HL-60 (cell line): ENCODE measurements at places on chromosomes 12 and 14.
A peak's percentile ranks its signal among the peaks of the same experiment; 100 is the strongest.

DNA sequence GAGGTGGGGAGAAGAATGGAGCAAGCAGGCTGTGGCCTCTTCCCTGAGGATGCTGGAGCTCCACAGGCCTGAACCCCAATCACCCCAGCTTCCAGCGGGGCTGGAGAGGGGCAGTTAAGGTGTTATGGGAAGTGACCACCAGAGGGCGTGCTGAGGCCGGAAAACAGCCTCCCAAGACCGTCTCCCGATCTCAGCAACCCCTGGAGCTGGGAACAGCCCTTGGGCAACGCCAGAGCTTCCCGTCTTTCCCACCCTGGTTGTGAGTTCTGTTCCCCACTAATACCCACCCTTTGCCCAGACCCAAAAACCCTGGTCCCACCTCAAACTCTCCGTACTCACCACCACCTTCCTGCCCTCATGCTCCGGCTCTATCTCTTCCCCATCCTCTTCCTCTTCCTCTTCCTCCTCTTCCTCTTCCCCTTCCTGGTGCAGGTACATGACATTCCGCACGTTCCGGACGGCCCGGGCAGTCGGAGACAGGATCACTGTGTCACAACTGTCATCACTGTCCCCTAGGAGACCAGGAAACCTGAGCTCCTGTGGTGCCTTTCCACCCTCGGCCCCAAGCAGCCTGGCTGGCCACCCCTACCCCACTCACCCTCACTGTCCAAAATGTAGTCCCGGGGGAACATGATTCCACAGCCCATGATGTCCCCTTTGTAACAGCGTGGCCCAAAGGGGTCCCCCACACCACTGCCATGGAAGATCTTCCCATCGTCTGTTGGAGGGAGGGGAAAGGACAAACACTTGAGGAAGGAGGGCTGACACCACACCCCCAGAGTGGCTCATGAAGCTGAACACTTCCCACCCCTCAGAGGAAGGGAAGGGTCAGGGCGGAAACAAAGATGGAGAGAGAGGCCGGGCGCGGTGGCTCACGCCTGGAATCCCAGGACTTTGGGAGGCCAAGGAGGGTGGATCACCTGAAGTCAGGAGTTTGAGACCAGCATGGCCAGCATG, 12.9 kb downstream of the SPRYD3 start:
- peak; percentile 54 for DNase-seq

DNA sequence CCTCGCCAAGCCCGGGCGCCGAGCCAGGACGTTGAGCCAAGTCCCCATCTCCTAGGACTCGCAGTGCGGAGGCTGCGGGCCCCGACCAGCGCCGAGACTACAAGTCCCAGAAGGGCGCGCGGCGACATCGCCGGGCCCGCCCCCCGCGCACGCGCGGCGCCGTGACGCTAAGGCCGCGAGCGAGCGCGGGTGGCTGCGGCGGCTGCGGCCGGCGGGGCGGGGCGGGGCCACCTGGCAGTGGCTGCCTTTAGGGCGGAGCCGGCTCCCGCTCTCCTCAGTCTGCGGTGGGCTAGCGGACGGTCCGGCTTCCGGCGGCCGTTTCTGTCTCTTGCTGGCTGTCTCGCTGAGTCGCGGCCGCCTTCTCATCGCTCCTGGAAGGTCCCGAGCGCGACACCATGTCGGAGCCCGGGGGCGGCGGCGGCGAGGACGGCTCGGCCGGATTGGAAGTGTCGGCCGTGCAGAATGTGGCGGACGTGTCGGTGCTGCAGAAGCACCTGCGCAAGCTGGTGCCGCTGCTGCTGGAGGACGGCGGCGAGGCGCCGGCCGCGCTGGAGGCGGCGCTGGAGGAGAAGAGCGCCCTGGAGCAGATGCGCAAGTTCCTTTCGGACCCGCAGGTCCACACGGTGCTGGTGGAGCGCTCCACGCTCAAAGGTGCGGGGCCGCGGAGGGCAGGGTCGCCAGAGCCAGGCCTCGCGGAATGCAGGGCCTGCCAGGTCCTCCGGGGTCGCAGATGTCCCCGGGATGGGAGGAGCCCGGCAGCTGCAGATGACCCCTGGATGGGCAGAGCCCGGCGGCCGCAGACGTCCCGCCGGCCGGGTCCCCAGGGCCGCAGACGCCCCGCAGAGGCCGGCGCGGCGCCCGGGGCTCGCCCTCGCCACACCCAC, at the start of gene DYNC1H1:
Gene DYNC1H1 (plus strand): TSS at position 277 of the 884 bp plus-strand sequence. CDS start 119 bp downstream, at position 396.
- peak; percentile 74 for DNase-seq

DNA sequence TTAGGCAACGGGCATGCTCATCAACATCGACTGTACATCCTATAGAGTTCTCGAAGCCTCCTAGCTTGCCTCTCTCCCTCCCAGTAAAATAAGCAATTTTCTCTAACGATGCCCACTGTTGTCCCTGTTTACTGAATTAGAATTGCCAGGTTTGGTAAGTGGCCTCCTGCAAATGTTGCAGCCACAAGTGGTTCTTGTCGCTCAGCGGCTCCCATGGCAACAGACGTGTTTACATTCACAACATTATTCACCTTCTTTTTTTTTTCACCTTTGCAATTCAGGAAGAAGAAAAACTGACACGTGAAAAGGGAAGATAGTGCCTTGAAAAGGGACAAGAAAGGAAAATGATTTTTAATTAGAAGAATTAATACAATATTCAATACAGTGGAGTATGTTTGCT, 100.9 kb upstream of the PKP2 start:
- no peak for DNase-seq

DNA sequence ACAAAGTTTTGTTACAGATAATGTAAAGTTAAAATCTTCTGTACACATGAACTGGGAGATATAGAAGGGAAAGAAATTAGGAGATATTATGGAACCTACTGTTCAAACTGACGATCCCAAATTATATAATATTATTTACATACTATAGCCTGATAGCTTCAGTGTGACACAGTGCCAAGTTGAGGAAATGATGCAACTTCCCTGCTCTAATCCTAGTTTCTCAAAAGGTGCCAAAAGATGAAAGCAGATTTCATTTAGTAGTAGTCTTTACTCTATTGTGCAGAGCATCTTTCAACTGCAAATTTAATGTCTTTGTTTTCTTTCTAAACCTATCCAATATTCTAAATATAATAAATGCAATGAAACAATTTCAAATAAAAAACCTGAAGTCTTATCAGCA, 46.9 kb downstream of the COCH start:
- DNase-seq, result peak; percentile 32

- DNase-seq, result no peak
Observed at GRCh38 chr14:95157048-95157326, 342 bp downstream of the DICER1 start.

- DNase-seq, result no peak
Observed at GRCh38 chr12:76720068-76720467, 43.8 kb upstream of the ZDHHC17 start.

DNA sequence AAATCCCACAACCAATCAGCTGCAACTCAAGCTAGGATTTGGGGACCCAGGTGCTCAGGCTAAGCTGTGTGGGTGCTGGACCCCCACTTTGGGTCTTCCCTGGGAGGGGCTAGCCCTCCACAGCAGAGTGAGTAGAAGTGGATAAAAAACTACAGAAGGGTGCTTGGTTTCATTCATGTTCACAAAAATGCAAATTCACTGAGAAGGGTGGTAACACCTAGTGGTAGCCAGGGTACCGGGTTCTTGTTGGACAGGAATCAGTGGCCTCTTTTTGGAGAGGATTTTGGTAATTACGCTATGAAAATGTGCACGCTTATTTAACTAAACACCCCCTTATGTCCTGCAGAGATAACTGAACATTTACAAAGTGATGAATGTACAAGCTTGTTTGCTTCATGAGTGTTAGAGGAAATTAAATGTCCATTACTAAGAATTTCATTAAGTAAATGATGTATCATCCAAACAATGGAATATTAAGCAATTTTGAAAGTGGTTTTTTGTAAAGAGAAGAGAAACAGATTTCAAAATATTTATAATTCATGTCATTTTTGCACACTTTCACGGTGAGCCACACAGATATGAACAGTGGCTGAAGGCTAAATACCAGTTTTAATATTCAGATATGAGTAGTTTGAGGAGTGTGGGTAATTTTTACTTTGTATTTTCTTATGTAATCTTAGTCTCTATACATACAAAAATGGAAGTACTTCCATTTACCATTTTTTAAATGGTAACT, 78.3 kb downstream of the DDX51 start:
- no peak for DNase-seq

DNA sequence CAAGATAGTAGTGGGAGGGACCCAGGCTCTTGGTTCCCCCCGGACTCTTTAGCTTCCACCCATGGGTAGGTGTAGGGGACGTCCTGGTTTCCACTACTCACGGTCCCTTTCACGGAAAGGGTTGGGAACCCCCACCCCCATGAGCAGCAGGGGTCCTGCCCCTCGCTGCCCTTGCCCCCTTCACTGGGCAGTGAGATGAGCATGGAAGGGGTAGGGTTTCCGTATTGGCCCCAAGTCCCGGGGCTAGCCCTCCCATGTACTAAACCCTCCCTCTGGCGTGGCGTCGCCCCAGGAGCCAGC, 12.7 kb downstream of the AGAP2 start:
- DNase-seq, result no peak

GRCh38 chr12:132344601-132345000, 15.2 kb upstream of the GALNT9 start:
- DNase-seq, result no peak

- DNase-seq, result no peak
Observed at GRCh38 chr12:91523831-91524230, 341.2 kb upstream of the DCN start.

DNA sequence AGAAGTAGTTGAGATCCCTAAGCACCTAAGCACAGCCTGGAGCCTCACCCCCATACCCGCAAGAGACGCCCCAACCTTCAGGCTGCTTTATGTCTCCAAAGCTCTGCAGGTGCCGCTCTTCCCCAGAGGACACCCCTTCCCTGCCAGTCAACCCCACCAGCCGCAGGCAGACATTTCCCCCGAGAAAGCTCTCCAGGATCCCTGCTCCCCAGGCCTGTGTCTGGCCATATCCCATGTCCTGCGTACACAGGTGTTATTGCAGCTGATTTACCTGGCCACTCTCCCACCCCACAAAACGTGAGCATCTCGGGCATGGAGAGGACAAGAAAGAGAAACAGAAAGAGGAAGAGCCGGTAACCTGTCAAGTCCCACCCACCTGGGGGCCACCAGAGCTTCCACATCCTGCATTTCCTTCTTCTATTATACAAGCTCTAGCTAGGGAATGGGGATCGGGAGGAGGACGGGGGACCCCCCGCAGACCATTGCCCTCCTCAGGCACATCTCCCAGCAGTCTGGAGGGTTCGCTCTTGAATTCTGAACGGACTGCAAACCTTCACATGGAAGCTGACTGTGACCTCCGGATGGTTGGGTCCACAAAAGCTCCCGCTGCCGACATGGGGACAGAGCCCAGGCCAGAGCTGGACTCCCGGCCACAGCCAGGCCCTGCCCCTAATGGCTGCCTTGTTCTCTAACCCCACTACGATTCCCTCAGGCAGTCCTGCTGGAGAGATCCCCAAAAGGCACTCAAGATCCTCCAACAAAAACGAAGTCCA, 17.6 kb downstream of the CCDC88C start:
- DNase-seq, result no peak

DNA sequence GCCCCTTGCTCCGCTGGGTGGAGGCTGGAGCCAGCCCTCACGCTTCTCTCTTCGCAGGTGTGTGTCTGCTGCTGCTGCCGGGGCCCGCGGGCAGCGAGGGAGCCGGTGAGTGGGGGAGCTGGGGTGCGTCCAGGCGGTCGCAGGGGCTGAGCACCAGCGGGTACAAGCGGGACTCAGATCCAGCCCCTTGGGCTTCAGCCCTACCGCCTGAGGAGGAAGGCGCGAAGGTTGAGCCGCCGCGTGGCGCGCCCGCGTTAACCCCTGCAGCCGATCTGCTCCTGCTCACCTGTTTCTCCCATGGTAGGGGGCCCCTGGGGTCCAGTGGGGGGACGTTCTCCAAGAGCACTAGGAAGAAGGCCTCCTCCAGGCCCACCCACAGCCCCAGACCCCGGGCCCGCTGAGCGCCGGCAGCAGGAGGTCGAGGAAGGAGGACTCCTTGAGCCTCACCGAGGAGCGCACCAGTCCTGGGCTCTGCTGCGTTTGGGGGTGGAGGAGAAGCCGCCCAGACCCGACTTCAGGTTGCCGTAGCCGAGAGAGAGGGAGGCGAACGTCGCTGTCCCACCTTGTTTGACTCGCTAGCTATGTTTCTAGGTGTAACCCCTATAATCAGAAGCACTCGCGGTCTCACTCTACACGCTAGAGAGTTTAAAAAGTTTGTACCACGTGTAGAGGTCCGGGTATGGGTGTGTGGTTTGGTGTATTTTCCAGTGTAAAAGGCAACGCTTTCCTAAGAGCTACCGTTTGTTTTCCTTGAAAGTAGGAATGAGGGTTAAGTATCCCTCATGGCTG, 834 bp downstream of the COCH start:
- DNase-seq, result no peak

GRCh38 chr14:104037903-104038302, 47.6 kb upstream of the ASPG start:
- no peak for DNase-seq

DNA sequence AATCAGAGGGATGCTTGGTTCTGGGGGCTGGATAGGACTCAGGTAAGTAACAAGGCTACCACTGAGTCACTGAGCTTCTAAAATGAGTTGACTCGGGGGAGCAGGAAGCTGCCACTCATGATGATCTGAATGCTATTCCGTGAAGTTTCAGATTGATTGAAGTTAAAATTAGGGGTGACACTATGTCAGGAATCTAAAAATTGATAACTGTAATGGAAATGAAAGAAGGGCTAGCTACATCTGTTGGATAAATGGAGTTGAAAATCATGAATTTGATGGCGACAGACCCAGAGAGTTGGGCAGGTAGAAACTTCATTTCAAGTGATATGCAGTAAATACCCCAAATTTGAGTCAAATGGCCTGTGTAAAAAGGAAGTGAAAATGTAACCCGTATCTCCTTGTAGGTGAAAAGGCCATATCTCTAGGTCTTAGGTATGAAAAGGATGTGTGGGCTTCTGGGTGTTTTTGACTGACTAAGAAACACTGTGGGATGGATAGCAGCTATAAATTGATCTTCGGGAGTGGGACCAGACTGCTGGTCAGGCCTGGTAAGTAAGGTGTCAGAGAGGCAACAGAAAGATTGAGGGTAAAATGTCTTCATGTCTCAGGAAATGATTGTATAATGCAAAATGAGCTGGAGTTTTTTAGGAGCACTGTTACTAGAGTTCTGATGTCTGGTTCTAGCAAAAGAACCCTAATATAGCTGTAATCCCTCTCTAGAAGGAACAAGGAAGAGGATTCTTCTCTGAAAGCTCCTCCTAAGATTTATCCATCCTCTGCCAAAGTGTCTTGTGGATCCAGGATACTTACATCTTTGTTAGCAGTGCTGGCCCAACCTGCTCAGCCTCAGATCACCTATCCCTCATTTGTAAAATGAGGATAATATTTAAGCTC, 57.3 kb downstream of the DAD1 start:
- no peak for DNase-seq

DNA sequence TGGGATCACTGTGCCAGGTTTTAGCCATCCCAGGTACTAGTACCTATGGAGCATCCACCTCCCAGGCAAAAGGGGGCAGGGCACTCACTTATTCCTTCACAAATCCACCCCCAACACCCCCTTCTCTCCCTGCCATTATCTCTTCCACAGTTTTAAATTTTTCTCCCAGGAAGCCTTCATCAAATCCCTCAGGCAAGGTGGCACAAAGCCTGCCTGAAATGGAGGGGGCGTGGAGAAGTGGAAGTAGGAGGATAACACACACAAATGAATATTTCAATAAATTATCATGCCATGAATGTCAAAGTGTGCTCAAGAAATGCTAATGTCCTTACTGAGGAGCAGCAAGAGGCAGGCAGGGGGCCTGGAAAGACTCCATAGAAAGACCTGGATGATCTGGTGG, 4.7 kb upstream of the CHST11 start:
- DNase-seq, result no peak
